ENCODE measurements at places on chromosomes 6 and 20.
A peak's percentile ranks its signal among the peaks of the same experiment; 100 is the strongest.

DNA sequence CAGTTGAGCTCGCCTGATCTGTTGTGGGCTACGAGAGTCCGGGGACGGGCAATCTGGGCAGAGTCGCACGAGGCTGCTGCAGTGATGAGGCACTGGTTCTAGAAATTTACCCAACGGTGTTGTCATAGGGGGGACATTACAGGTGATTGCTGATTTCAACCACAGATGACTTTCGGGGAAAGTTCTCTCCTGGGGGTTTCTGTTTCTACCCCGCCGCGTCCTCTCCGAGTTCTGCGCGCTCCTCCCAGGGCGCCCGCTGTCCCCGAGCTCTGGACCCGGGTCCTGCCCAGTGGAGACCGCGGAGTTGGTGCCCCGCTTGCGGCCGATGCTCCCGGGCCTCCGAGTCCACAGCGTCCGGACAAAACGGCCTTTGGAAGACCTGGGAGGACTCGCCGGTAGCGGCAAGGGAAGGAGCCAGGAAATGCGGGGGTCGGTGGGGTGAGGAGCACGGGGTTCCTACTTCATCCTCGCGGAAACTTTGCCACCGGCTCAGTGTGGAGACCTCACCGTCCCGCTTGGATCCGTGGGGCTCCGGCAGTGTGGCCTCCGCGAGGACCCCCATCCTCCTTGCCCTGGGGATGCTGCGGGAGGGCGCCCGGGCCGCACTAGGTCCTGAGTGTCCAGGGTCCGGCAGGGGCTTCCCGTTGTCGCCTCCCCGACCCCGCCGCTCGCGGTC, 12.3 kb upstream of the RAET1L start:
- no peak for DNase-seq

DNA sequence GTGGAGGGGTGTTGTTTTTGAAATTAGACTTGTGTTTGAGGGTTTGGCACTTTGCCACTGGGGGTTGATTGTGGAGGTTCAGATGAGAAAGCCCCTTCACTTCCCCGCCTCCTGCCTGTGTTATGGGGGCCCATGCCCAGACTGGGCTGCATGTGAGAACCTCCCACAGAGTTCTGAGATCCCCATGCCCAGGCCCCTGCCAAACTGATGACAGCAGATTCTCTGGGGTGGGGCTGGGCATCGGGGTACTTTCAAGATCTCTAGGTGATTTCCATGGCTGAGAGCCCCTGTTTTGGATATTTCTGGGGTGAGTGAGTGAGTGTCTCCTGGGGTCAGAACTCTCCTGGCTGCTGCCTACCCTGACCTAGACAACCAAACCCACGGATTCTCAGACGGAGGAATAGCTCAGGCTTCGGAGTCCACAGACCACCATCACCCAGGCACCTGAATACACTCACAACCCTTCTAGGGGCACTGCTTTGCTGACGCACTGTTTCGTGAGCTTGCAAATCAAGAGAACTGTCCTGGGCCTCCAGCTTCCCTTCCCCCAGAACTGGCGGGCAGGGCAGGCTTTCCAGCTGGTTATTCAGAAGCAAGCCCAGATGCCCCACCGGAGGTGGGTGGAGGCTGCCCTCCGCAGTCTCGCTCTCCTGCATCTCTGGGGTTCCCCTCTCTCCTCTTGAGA, 6.3 kb downstream of the BCAS1 start:
- no peak for DNase-seq

DNA sequence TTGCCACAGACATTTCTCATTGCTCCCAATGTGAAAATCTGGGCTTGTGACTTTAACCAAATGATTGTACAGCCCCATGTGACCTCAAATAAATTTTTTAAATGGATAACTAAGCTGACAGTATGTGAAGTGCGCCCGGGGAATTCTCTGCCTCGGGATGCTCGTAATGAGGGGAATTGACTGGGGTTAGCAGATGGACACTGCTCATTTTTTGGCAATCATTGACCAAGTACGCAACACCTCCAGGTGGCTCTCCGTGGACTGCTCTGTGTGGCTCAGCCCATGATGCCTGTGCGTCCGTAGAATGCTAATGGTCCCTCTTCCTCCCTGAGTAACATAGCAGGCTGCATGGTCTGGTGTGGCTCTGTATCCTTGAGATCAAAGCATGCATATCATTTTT, 42.4 kb downstream of the FARS2 start:
- DNase-seq: no peak

DNA sequence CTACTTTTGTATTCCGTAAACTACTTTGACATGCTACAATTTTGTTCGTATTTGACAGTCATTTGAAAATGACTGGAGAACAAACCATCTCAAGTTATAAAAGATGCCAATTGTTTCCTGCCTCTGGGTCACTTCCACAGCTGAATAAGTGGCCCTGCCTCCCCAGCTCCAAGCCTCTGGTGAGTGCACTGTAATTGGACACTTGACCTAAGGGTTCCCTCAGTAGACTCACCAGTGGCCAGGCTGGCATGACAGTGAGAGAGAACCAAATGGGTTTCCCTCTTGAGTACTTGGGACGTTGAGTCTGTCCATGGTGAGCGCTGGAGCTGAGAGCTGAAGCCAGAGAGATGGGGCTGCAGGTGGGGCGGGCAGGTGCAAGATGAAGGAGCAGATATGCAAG, 57.1 kb downstream of the SLC35D3 start:
- no peak for DNase-seq

DNA sequence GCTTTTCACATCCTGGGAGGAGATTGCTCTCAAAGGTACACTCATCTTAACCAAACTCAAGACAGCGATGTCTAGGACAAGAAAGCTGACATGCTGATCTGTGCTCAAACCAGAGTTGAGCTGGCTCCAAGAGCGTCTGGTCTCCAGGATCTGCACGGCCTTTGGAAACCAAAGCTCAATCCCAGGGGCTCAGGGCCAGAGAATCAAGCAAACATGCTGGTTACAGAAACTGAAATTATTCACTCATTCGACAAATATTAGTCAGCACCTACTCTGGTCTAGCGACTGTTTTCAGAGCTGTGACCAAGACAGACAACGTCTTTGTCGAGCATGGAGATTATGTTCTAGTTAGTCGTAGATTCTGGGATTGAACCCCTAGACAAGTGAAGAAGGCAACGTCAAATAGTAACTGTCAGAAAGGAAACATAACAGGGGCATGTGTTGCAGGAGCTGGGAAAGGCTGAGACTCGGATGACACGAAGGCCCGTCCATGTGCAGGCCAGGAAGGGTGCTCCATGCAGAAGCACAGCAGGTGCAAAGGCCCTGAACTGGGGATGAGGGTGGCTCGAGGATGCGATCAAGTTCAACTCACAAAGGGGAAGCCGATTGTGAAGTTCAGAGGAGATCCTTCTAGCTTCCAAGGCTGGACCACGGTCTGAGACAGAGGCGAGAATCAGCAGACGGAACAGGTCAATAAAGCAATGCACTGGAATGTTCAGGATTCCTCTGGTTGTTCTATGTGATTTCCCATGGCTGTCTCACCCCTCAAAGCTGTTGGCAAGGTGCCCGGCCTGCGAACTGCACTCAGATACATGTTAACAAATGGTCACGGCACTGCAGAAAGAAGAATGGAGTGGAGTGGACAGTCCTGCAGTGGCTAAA, 12.5 kb upstream of the PCK1 start:
- peak; percentile 33 for DNase-seq

DNA sequence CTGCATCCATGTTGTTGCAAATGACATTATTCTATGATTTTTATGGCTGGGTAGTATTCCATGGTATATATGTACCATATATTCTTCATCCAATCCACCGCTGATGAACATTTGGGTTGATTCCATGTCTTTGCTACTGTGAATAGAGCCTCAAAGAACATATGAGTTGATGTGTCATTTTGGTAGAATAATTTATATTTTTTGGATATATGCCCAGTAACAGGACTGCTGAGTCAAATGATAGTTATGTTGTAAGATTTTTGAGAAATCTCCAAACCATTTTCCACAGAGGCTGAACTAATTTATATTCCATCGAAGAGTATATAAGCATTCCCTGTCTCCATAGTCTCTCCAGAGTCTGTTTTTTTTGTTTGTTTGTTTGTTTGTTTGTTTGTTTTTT, 1373.5 kb downstream of the GRIK2 start:
- DNase-seq: peak; percentile 51

DNA sequence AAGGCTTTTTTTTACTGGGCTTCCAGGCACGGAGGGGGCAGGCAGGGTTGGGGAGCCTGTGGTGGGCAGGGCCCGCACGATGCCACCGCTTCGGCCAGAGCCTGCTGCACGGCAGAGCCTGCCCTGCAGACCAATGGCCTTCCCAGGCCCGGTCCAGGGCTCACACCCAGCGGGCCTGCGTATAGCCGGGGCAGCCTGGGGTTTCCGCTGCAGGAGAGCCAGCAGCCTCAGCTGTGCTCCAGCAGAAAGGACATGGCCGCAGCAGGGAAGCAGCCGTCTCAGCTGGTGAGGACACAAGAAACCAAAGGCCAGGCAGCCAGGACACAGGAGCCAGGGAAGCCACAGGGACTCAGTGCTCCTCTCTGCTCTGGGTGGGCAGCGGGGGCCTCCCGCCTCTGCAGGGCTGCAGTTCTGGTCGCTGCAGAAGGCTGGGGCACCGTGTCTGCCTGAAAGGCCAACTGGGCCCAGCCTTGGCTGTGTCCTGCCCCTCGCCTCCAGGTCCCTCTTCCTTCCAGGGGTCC, 90.6 kb downstream of the TTLL2 start:
- no peak for DNase-seq

DNA sequence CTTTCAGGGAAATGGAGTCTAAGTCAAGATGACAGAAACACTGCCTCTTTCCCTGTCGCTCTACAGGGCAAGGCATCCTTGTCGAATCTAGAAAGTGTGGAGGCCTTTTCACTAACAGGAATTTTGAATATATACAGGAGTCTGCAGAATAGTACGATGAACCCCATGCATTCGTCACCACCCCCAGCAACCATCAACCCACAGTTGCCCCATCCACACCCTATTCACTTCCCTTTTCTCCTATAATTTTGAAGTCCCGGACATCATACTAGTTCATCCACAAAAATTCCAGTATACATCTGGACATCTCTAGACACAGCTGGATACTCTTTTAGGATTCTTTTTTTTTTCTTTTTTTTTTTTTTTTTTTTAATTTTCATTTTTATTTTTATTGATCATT, 80.7 kb upstream of the RIN2 start:
- no peak for DNase-seq

DNA sequence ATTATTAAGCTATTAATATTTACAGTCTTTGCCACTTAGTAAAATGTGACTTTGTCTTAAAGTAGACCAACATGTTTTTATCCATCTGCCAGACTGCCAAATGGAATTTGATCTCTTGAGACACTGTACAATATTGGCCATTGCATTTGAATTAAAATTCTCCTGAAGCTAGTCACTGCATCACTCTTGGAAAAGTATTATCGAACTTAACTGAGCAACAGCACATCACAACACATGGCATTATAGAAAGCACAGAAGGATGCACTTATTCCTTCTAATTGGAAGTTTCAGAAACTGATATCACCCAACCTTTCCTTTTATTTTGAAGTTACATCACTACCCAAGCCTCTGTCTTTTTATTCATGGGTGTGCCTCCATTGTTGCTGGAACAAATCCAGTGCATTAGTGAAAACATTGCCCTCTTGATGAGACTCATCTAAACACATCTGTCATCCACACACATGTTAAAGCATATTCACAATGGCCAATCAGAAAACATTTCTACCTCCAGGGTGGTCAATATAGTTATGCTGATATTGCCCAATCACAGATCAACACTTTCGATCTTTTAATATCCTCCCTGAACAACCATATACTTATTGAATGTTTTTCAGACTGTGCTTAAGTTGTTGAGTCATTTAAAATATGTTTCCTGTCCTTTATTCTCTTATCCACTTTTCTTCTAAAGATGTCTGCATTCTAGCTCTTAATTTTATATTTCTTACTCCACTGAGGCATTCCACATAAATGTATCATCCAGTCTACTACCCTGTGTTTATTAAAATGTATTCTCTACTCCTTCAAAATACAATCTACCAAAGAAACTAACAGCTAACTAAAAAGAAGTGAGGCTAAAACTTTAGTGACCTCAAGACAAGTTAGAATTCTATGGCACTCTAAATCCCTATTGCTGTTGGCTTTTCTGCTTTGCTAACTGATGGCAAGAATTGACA, 535.0 kb downstream of the RFPL4B start:
- DNase-seq: peak; percentile 37

DNA sequence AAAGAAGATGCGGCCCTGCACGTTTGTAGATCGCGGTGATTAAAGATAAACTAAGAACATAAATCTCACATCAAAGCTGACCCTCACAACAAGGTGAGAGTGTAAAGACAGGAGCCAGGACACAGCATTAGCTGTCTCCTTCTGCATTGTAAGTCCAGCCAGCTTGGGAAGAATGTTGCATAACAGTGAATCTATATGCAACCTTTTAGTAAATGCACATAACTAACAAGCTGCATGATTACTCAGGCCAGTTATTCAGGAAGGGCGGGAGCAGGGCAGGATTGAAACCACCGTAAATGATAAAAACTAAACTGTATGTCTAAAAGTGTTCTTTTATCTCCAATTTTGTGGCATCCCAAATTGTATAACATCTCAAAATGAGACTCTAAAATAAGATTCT, 57.1 kb downstream of the POPDC3 start:
- peak; percentile 13 for DNase-seq

DNA sequence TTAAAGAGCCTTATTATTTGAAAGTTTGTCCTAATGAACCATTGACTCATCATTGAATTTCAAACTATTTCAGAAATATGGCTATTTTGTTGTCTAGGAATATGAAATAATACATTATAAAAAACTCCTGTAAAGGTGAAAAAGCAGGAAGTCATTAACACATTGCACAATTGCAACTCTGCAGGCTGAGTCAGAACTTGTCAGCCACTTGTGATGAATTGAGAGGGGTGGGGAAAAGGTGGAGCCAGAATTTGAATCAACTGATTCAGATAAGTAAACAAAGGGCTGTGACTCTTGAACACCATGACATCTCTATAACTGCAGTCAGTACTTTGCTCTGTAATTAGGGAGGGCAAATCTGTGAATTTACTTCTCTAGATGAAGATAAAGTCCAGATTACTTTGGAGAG, 6.0 kb downstream of the C6orf141 start:
- peak; percentile 86 for DNase-seq

GRCh38 chr6:20001286-20001685, 164.1 kb downstream of the ID4 start:
- no peak for DNase-seq

- DNase-seq: no peak
These were observed 3.2 kb upstream of the PGC start for GRCh38 chr6:41750374-41750773.

GRCh38 chr20:44739942-44740341, 5.7 kb upstream of the KCNK15 start:
- DNase-seq: no peak

DNA sequence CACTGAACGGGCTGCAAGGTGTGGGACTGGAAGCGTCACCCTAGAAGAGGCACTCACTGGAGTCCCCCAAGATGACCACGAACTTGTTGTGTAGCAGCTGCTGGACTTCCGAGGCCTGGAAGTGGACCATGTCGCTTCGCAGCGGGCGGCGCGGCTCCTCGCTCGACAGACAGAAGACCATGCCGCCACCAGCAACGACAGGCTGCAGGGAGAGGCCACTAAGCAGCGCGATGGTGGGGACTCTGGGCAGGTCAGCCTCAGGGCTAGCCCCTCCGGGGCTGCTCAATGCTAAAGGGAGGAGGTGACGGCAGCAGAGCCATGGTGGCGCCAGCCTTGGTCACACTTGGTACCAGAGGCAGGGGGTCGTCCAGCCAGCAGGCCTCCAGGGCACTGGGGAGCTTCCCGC, 720 bp downstream of the PCED1A start:
- DNase-seq: no peak
